Stimulated activated CD4-positive, alpha-beta T cell treated with anti-CD3 and anti-CD28 coated beads, Interleukin-12 subunit alpha, Interleukin-12 subunit beta, amount 100 ng/mL, for 48 hours (primary cell): ENCODE measurements at places on chromosomes 13 and 19.

DNA sequence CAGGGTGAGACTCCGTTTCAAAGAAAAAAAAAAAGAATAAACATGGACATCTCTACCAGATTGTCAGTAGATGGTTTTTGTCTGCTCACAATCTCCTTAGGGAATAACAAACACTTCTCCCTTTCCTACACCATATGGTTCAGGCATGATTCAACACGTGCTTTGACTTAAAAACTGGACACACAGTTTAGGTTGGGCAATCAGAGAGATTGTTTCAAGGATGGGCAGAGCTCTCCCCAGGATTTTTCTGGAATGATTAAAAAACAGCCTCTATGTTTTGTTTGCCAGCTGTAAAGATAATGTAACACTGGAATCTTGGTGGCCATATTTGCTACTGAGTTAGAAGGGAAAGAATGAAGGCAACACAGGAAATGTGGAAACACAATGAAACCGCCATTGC is 150.1 kb upstream of the TSC22D1 start:
- no peak for DNase-seq

DNA sequence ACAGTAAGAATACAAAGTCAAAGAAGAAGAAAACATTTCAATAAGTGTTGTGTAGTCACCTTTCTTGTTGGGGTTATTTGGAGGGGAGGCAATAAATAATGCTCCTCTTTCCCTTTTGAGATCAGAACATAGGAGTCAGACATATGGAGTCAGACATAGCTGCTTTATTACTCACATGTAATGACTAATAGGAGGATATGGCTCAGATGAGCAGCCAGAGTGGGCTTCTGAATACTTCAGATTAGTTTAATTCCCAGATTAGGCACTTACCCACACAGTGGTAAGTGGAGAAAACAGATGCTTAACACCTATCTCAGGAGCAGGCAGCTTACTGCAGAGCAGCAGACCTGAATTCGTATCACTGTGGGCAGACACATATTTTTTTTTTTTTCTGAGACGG is 31.7 kb upstream of the C1QTNF9B start:
- DNase-seq: no peak

GRCh38 chr19:52343548-52343947 is 7.5 kb downstream of the ZNF610 start:
- DNase-seq: peak; percentile 35

GRCh38 chr13:30466841-30467252 is 1.1 kb upstream of the HMGB1 start:
- DNase-seq: no peak

DNA sequence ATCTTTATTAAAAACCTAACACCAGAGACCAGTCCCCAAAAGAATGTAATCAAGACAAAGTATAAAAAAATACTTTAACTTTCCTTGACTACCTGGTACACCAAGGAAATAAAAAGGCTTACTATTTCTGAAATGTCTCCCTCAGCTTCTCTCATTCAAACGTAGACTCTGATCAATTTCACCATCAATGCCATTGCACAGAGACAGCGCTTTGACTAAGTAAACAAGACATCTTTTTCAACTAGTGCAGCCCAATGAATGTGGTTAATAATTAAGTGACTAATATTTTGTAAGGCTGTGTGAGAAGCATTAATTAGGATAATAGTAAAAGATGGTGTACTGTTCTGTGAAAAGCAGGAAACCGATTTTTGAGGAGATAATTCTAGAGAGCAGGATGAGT is 7.3 kb upstream of the RAP2A start:
- no peak for DNase-seq

GRCh38 chr19:17328517-17329365 is 5.9 kb downstream of the ANO8 start:
- DNase-seq: no peak

DNA sequence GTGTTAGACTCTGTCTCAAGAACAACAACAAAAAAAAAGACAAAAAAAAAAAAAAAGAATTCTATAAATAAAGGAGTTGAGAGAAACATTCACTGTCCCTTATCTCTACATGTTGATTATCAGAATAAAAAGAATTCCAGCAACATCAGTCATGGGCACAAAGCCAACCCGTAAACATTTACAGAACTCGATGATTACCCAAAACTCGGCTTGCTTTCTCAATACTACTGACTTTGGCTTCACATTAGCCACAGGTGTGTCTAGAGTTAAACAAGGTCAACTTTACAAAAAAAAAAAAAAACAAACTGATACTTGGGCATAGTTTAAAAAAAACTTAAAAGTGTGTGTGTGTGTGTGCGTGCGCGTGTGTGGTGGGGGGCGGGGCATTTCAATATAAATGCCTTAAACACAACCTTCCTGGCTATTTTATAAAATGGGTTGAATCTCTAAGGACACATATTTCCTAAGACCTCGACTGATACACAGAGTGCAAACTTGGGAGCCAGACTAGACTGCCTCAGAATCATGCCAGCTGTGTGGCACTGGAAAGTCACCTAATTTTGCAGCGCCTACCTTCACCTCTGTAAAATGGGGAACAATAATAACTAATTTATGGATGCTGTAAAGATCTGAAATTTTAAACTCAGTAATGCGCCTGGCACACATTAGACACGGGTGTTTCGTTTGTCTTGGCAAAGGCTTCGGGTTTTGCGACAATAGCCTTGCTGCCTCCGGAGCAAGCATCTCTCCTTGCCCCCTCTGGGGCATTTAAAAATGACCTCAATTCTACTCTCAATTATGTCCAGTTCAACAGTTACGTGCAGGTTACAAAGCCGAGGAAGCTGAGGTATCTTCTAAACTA is 922 bp downstream of the EBPL start:
- DNase-seq: no peak

- peak; percentile 47 for DNase-seq
Measured at GRCh38 chr19:41993612-41994483, at the start of gene ATP1A3. ATP1A3 (minus strand) TSS chr19:41994230; CDS start chr19:41994076, 154 bp downstream.

- no peak for DNase-seq
Measured at GRCh38 chr13:112244495-112245177, 131.5 kb upstream of the SPACA7 start.

- DNase-seq: no peak
Measured at GRCh38 chr19:48445256-48445605, 552 bp upstream of the GRWD1 start.

GRCh38 chr13:98941536-98941935 is 36.3 kb downstream of the DOCK9 start:
- DNase-seq: no peak

- DNase-seq: no peak
Measured at GRCh38 chr13:80458543-80458942, 117.6 kb upstream of the SPRY2 start.

DNA sequence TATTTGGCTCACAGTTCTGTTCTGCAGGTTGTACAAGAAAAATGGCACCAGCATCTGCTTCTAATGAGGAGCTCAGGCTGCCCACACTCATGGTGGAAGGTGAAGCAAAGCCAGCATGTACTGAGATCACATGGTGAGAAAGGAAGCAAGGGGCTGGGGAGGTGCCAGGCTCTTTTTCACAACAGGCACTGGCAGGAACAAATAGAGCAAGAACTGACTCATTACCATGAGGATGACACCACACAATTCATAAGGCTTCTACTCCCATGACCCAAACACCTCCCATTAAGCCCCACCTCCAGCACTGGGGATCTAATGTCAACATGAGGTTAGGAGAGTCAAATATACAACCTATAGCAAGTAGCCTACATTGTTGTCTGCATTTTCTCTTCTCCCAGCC is 522.6 kb downstream of the RFC3 start:
- DNase-seq: no peak

GRCh38 chr19:13906521-13906904 is 512 bp downstream of the CC2D1A start:
- no peak for DNase-seq

DNA sequence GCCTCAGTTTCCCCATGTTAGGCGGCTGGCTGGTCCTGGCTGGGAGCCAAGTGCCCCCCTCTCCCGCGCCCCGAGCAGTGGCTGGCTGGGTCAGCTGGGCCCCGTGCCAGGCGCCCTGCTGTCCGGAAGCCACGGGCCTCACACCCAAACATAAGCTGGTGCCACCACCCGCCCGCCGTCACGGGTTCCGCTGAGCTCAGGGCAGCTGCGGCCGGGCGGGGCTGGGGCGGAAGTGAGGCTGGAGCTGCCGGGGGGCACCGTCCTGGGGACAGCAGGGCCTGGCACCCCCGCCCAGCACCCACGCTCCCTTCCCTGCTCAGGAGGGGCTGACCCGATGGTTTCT is 19.3 kb downstream of the HCN2 start:
- DNase-seq: no peak

- no peak for DNase-seq
Measured at GRCh38 chr19:41159881-41160280, 33.1 kb upstream of the CYP2S1 start.

- no peak for DNase-seq
Measured at GRCh38 chr19:22617614-22618320, 16.4 kb upstream of the ZNF492 start.

- no peak for DNase-seq
Measured at GRCh38 chr19:46451352-46451751, 20.0 kb downstream of the PNMA8A start.

DNA sequence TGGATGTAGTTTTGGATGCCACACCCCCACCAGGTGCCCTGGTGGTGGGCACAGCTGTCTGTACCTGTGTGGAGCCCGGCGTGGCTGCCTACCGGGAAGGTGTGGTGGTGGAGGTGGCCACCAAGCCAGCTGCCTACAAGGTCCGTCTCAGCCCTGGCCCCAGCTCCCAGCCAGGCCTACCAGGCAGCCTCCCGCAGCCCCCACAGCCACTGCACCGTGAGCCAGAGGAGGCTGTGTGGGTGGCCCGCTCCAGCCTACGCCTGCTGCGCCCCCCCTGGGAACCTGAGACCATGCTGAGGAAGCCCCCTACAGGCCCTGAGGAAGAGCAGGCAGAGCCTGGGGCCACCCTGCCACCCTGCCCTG is 3.5 kb downstream of the CIC start:
- DNase-seq: no peak

DNA sequence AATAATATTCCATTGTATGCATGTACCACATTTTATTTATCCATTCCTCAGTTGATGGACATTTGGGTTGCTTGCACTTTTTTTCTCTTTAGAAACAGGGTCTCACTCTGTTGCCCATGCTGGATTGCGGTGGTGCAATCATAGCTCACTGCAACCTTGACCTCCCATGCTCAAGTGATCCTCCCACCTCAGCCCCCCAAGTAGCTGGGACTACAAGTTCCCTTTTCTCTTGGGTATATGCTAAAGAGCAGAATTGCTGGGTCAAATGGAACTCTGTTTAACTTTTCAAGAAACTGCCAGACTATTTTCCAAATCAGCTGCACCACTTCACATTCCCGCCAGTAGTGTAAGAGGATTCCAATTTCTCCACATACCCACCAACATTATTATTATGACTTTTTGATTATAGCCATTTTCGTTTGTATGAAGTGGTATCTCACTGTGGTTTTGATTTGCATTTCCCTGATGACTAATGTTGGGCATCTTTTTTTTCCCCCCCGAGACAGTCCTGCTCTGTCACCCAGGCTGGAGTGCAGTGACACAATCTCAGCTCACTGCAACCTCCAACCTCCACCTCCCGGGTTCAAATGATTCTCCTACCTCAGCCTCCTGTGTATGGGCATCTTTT is 7.6 kb upstream of the IPO5 start:
- DNase-seq: no peak

DNA sequence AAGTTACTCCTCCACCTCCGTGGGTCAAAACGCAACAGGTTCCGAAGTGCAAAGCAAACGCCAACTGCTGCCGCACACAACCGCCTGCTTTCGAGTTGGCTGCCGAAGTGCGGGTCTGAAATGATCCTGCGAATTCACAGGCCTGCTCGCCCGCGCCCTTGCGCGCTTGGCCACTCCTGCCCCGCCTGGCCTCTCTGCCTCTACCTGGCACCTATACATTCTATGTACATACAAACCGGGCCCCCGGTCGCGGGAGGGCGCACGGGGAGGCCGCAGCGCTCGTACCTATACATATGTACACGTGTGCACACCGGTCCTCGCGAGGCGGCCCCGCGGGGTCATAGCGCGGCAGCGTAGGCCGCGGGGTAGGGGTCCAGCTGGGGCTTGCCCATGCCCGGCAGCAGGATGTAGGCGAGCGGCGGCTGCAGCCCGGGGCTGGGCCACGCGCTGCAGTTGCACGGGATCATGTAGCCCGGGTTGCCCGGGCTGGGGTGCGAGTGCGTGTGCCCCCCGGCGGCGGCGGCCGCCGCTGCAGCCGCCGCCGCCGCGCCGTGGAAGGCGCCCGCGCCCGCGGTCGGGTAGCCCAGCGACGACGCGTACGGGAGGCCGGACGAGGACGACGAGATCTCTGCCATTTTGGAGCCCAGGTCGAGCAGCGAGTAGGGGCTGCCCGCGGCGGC is 1.3 kb downstream of the SOX21 start:
- no peak for DNase-seq

DNA sequence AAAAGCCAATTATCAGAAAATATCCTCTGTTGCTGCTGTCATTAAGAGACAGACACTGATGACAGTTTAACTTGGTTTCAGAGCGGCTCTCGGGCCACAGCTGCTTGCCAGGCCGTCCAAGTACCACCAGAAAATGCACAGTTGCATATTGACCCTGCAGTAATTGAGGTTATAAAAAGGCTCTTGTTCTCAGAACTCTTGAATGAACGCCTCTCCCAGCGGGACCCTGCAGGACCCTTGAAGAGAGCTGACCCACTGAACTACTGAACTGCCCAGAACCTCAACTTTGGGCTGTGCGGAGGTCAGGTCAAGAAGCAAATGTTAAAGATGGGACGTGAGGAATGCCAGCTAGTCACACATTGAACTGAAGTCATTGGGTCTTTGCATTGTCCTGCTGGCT is 1559.0 kb upstream of the SLC10A2 start:
- DNase-seq: no peak

GRCh38 chr19:39641773-39642172 is 13.9 kb upstream of the LGALS16 start:
- no peak for DNase-seq

GRCh38 chr19:41570179-41570578 is 5.8 kb upstream of the CEACAM21 start:
- DNase-seq: no peak

DNA sequence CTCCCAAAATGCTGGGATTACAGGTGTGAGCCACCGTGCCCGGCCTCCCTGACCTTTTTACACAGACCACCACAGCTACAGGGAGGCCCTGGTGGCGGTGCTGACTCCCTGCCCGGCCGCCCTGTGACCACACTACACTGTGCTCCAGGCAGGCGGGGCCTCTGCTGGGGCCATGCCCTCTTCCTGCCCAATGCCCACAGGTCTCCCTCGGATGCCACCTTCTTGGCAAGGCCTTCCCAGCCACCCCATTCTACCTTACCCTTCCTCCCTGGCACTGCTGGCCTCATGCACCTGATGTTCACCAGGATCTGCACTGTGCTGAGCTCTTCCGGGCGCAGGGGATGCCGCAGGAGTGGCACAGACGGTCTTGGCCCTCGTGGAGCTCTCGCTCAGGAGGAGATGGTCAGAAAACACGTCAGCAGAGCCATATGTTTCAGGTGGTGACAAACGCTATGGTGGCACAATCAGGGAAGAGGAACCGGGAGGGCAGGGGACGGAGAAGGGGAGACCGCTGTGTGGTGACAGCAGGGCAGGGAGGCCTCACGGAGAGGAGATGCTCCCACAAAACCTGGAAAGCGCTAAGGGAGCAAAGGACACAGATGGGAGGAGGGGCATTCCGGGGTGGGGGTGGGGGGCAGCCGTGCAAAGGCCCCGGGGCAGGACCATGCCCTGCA is 4.1 kb downstream of the PIP5K1C start:
- DNase-seq: no peak

GRCh38 chr13:104270731-104271130 is 1204.5 kb upstream of the SLC10A2 start:
- DNase-seq: no peak
